ENCODE measurements at places on chromosomes 1 and 21.

GRCh38 chr1:198772626-198773025 lies 133.8 kb downstream of the PTPRC start:
- DNase-seq = no peak

GRCh38 chr1:40143891-40144575 lies 17.2 kb upstream of the RLF start:
- no peak for DNase-seq

DNA sequence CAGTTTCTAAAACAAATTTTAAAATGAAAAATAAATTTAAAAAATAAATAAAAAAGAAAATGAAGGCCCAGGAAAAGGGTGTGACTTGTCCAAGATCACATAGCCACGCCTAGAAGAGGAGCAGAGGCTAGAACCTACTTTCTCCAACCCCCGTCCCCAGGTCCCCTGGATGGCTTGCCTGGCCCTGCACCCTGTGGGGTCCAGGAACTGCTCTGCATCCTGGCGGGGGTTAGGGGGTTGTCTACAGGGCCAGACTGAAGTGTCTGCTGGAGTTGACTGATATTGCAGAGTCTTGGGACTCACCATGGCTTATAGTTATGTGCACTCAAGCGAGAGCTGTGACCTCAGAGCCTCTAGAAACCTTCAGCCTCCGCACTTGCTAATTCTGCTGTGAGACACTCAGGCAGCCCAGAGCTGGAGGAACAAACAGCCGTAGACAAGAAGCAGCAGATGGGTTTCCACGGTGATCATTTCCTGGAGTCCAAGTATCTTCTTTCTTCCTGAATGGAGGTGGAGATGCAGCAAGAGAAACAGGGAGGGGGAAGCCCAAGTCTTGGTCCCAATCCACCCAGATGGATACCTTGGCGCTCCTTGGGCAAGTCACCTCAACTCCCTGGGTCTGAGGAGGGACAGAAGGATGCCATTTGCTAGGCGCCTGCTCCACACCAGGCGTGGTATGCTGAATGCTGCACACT lies 5.2 kb upstream of the EXTL1 start:
- no peak for DNase-seq

GRCh38 chr21:45209685-45210284 lies 77.9 kb downstream of the POFUT2 start:
- no peak for DNase-seq

DNA sequence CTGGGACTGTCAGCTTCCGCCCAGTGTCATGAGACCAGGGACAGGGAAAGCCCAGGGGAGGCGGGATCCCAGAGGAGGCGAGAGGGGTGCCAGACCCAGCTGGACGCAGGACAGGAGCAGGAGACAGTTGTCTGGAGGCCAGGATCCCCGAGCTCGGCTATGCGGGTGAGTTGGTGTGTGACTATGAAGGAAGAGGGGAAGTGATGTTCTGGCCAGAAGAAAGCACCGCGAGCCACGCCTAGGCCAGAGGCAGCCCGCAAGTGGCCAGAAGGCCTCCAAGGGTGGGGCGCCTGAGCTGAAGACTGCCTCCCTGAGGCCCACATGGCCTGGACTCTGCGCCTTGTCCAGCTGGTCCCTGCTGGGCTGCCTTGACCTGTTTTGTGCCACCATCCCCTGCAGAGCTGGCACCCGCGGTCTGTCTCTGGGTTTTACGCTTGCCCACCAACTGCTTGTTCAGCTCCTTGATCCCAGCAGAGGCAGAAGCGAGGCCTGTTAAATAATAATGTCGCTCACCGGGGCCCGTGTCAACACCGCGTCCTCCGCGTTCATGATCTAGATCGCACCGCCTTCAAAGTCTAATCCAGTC lies 85.2 kb upstream of the ACTL8 start:
- DNase-seq = no peak

DNA sequence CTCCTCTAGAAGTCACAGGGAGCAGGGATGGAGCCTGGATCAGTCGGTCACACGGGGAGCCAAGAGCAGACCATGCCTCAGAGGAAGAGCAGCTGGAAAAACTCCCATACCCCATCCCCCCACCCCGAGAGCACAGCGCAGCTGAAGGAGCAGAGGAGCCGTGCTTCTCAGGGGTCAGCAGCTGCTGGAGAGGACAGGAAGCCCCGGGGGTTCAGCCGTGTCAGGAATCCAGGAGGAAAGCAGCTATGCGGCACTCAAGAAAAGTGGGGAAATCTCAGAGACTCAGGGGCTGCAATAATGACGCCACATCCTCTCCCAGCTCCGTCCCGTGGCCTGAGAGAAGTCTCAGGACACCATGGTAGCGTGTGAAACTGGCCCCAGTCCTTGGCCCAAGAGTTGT lies 102.3 kb downstream of the NPHP4 start:
- DNase-seq = no peak

All from epithelial cell of proximal tubule (primary cell).